ENCODE measurements at places on chromosomes 4 and X. TPM values are rescaled to one million over a fixed set of nuclear protein-coding genes. Genes with fewer than 3 reads are reported as not detected.

DCAF8L1 gene
- not detected for total RNA-seq

FSTL5 gene
- total RNA-seq: 2.6 TPM

SMAD1 gene
- 38.6 TPM for total RNA-seq

HTR2C gene
- total RNA-seq: not detected

FHL1 gene
- total RNA-seq: 888 TPM

All from skeletal muscle tissue (tissue), 5 donors.